ENCODE measurements at places on chromosomes 12 and 14.

DNA sequence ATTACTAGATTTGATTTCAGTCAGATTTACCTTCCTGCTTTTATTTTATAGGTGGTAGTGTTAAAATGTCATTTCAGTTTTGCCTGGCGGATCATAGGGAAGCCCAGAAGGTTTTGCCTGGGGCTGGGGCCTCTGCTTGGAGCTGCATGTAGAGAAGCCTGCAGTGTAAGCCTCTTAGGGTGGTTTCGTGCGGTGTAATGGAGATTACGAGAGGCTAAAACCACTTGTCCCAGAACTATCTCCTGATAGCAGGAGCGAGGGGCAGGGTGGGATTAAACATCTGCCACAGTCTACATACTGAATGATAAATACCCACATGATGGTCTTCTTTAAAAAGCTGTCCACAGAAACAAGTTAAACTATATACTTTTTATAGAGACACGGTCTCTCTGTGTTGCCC, 35.0 kb upstream of the DICER1 start:
- peak; percentile 13 for DNase-seq

GRCh38 chr12:19794116-19794515, 354.8 kb downstream of the AEBP2 start:
- DNase-seq, result no peak

GRCh38 chr14:54642801-54643695, 76.1 kb downstream of the SAMD4A start:
- DNase-seq, result peak; percentile 32

- DNase-seq, result no peak
Observed at GRCh38 chr12:118611295-118611694, 234.9 kb downstream of the SUDS3 start.

DNA sequence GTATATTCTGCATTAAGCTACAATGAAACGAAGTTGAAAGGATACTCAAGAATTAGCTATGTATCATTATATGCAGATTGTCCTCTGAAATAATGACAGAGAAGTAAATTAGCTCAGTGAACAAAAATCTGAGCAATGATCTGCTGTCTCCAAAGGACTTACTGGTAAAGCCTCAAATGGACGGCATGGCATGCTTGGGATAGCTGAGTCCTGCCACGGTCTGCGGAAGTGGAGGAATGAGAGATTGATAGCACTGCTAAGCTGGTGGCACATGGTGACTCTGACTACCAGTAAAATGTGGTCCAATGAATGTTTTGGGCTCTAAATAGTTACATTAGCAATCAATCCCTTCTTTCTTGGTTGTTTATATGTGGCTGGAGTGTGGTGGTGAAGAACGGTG, 3.7 kb upstream of the DENND5B start:
- DNase-seq, result peak; percentile 53

DNA sequence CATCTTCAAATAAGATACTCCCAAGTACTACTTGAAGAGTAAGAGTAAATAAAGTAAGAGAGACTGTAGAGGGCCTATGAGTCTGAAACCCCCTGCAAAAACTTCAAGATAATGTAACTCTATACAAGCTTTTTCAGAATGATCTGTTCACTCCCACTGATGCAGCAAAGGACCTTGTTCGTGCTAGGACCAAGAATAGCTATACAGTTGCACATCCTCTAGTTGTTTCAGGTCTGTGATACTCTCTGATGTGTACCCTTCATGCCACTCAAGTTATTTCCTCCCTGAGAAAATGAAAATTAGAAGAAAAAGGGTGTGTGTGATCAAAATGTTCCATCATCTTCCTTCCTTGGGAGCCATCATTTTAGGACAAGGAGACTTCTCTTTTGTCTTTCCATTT, 204.4 kb downstream of the ALX1 start:
- no peak for DNase-seq

- DNase-seq, result no peak
Observed at GRCh38 chr14:100028990-100029677, 36.1 kb upstream of the EVL start.

DNA sequence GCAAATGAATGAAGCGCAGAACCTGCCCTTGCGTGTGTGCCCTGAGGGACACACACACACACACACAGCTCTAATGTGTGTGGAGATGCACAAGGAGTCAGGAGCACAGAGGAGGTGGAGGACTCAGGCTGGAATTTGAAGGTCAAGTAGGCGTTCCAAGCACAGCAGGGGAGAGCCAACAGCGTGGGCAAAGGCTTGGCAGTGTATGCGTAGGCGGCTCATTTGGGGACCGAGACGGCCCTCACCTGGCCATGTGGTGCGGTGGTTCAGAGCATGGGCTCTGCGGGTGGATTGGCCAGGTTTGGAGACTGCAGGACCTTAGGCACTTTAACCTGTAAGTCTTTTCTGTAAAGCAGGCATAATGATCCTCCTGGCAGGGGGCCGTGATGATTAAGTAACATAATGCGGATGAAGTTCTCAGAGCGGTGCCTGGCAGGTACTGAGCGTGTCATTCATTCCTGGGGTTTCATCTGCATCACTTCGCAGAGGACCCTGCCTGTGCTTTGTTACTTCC, 69.5 kb upstream of the SLC24A4 start:
- no peak for DNase-seq

- DNase-seq, result no peak
Observed at GRCh38 chr14:95831468-95831867, 45.2 kb upstream of the TUNAR start.

GRCh38 chr12:76272287-76272686, 75.9 kb downstream of the BBS10 start:
- no peak for DNase-seq

DNA sequence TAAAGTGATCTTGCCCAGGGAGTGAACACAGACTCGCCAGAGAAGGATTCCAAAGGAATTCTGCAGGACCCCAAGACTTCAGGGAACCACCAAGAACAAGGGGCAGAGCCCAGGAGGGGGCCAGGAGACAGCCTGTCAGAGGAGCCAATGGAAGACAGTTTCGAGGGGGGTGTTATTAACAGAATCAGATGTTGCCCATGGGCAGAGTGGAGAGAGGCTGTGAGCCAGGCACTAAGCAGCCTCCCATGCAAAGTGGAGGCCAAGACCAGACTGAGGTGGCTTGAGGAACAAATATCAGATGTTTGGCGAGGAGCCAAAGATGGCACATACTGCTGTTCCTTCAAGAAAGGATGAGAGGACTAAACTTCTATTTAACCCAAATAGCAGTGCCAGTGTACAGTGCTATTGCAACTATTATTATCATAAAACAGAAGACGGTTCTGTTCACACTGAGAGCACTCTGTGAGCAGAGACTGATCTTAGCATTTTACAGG, 12.6 kb downstream of the APPL2 start:
- no peak for DNase-seq

GRCh38 chr12:121894633-121895032, 6.0 kb downstream of the PSMD9 start:
- DNase-seq, result peak; percentile 54

DNA sequence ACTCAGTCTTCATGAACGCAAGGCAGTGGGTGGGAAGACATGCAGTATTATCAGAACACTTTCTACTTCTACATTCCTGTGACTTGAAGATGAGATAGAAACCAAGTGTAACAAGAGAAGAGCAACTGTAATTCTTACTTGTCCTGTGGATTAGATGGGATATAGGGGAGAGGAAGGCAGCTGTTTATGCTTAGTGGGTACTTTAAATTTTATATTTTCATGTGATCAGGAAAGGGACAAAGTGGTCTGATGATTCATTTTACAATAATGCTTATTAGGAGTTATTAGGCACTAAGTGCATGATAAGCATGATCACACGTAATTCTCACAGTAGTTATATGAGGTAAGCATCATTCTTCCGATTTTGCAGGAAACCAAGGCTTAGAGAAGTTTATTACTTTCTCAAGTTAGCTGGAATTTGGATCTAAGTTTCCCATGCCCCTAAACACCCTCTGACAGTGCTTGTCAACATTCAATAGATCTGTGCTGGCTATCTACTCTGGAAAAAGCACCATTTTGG, 52.7 kb downstream of the PTGER2 start:
- DNase-seq, result no peak

DNA sequence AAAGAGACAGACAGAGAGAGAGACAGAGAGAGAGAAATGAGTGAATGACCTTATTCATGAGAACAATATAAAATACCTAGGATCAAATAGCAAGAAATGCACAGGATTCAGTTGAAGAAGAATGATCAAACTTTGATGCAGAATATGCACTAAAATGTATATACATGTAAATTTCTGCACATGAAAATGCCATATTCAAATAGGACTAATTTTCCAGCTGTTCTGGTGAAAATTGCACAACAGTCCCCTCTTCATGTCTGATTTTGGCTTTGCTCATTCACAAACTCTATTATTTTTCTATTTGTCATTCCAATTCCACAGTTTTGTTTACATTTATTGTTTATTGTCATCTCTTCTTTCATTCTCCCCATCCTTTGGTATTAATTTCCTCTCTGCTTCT, 34.2 kb downstream of the PRB2 start:
- no peak for DNase-seq

DNA sequence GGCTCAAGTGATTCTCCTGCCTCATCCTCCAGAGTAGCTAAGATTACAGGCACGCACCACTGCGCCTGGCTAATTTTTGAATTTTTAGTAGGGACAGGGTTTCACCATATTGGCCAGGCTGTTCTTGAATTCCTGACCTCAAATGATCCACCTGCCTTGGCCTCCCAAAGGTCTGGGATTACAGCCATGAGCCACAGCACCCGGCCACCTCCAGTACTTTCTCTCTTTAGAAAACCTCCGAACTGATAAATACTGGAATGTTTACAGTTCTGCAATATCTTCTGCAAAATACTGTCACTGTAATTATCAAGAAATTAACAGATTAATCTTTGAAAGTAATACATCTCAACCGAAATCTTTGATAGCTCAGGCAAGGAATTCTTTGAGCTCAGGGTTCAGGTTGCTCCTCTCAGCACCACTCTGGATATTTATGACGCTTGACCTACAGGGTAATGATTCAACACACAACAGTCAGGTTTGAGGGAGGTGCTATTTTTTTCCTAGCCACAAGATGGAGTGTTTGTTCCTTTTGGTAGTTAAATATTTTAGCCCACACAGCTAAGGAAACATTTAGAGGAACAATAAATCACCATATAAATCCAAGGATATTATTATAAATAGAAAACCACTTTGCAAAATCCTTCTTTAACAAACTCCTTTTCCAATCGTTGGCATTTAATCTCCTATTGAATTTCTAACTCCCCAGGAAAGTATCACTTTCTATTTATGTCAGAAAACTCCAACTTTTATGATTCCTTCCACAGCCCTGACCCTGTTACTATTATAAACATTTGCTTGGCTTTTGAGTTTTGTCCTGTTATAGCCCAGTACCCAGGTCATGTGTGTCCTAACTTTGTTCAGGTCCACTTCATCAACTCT, 48.6 kb upstream of the GTF2A1 start:
- peak; percentile 68 for DNase-seq

DNA sequence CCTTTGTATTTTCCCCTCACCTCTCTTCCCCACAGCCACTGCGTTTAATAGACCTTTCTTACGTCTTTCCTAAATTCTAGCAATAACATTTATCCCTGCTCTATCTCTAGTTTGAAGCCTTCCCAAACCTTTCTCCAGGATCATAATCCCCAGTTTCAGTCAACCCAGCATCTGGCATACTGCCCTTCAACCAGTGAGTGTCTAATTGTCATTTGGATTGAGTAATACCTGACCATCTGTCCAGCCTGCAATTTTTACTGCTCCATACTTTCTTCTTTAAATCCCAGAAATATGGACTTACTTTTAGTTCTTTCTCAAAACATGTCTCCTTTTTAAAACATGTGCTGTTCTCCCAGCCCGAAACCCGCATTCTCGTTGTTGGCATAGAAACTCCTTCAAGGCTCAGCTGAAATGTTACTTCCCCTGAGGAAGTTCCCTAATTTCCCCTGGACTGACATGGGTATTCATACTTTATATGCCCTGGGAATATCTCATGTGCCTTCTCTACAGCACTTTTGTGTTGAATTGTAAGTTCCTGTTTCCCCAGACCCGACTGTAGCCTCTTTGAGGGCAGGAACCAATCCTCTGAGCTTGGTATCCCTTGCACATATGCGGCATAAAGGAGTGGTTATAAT, 65.1 kb upstream of the ETV6 start:
- DNase-seq, result no peak

DNA sequence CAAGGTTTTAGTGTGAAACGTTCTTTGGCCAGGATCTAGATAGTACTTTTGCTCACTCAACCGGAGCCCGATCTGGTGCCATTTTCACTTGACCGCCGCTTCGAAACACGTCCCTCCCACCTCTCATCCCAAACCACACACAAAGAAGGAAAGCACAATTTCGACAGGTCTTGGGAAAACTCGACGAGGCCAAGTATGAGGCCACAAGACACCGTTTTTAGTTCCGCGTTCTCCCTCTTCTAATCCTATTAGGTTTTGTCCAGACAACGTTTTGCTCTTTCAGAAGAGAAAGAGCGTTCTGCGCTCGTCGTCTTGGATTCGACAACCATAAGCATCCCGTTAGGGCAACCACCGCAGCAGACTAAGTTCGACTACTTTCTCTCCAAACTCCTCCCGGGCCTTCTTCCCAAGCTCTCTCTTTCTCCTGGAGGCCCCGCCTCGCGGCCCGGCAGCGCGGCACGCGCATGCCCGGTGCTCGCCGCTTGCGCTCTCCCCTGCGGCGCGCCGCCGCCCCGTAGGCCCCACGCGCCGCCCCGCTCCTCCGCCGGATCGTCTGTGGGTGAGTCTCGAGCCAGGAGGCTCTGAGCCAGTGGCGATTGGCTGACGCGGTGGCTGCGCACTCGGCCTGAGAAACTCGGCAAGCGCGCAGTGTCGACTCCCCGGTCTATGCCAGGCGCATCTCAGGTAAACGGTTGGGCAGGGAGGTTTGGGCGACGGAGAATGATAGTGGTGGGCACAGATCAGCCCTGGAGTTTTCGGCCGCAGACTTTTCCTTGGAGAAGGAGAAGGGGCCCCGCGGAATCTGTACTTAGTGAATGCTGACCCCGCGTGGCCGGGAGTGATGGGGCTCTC, at the start of gene MIPOL1:
Gene MIPOL1 (plus strand): TSS at position 517 of the 852 bp plus-strand sequence. CDS start 49,952 bp downstream, outside the sequence.
- DNase-seq, result peak; percentile 89

GRCh38 chr12:100986595-100987547, 192.3 kb downstream of the ANO4 start:
- DNase-seq, result no peak

DNA sequence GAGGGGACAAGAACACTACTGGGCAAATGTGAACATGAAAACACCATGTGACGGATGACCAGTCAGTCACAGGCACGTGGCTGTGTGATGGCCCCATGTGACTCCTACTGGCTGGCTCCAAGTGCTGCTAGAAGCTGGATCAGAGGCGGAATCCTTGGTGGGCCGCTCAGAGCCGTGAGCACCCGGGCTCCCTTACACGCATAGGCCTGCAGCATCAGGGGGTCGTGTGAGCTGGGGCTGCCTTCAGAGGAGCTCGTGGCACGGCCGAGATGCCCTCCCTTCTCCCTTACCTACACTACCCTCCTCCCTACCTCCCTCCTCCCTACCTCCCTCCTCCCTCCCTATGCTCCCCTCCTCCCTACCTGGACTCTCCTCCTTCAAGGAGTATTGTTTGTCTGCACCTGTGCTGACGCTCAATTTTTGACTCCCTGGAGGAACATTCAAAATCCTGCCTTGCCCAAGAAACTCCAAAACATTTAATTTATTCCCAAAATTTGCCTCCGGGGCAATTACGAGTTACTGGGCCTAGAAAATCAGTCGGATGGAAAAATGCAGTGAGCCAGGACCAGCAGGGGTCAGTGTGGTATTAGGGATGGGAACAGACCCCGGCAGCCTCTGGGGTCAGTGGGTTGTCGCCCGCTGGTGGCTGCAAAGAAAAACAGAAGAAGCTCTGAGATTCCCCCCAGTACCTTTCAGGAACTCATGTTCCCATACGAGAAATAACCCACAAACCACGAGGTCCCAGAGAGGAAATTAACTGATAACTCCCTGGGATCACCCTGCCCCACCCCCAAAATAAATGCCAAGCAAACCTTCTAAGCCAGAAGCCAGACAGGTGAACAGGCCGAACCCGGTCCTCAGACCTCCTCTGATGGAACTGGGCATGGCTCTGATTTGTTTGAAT, 61.3 kb downstream of the C14orf132 start:
- peak; percentile 86 for DNase-seq
